ENCODE measurements at places on chromosomes 4 and X. TPM values are rescaled to one million over a fixed set of nuclear protein-coding genes. Genes with fewer than 3 reads are reported as not detected.

DNA sequence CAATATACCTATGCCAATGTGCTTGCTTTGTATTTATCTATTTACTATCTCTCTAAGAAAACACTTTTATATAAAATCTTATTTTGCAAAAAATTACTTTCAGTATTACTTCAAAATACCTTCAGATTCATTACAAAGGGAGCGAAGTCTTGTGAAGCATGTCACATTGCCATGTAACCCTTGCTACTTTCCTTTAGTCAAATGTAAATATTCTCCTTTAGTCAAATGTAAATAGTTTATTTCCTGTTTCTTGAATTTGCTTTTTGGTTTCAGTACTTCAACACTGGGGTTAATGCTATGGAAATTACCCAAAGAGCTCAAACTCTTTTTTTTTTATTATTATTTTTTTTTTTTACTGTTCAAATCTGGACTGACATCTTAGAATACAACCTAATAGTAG, 383.3 kb downstream of the GRXCR1 start:
- no peak overlapping the region for H3K27ac ChIP-seq
- no peaks in the 10 kb centered on the region for H3K27me3 ChIP-seq
- no peaks in the 10 kb centered on the region for H3K36me3 ChIP-seq
- H3K4me1 ChIP-seq = no peaks in the 10 kb centered on the region
- no peak for DNase-seq

DNA sequence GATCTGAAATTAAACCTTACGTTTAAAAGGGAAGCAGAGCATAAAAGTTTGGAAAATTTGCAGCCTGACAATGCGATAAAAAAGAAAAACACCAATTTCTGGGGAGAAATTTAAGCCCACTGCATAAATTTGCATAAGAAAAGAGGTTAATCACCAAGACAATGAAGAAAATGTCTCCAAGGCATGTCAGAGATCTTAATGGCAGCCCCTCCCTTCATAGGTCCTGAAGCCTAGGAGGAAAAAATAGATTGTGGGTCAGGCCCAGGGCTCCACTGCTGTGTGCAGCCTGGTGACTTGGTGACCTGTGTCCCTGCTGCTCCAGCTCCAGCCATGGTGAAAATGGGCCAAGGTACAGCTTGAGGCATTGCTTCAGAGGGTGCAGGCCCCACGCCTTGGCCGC, 264.0 kb upstream of the CT83 start:
- H3K27me3 ChIP-seq = no peaks in the 10 kb centered on the region
- H3K27ac ChIP-seq = no peak overlapping the region
- DNase-seq = no peak
- no peak overlapping the region for H3K4me3 ChIP-seq

The USP51 gene
- 1.4 TPM for total RNA-seq

- H3K4me3 ChIP-seq = peak overlapping the region; percentile 86
- H3K27ac ChIP-seq = peak overlapping the region; percentile 98
- H3K27me3 ChIP-seq = no peaks in the 10 kb centered on the region
- no peaks in the 10 kb centered on the region for H3K36me3 ChIP-seq
- peaks cover 62% of the 10 kb centered on the region for H3K4me1 ChIP-seq
- DNase-seq = no peak
These were observed 213 bp downstream of the NFKB1 start for GRCh38 chr4:102501447-102501696.

The ASMT gene
- not detected for total RNA-seq

GRCh38 chr4:147741190-147741788, 9.4 kb downstream of the ARHGAP10 start:
- H3K27me3 ChIP-seq = no peaks in the 10 kb centered on the region
- H3K27ac ChIP-seq = peak overlapping the region; percentile 97
- H3K4me1 ChIP-seq = peaks cover 87% of the 10 kb centered on the region

DNA sequence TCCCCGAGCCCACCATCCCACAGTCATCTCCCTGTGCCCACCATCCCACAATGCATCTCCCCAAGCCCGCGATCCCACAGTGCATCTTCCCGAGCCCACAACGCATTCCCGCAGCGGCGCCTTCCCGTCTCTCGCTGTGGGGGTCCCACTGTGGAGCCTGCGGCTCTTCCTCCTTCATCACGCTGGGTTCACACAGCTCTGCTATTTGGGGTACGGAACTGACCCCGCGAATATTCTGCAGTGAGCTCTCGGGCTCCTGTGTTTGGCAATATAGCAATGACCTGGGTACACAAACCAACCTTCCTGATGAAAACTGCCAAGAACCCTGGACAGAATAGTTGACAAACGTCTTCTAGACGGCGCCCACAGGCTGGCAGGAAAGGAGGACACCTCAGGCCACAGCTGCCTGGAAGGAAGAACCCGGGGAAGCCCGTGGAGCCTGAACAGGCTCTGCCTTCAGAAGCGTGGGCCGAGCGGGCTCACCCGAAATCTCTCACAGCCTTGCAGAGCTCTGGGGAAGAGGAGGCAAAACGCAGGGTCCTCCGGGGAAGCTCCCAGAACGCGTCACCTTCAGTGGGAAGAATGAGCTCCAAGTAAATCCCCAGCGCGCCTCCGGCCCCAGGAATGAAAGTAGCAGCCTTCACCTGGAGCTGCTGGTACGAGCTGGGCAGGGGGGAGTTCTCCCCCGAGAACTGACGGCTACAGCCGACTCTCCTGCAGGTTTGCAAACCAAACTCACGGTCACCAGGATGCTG, 22.9 kb downstream of the PPP2R3B start:
- H3K4me3 ChIP-seq = no peak overlapping the region
- no peak for DNase-seq
- peaks cover 10% of the 10 kb centered on the region for H3K4me1 ChIP-seq
- H3K27ac ChIP-seq = no peak overlapping the region
- no peaks in the 10 kb centered on the region for H3K27me3 ChIP-seq

The COL4A5 gene
- 10.8 TPM for total RNA-seq

The LRRC66 gene
- 0.25 TPM for total RNA-seq

DNA sequence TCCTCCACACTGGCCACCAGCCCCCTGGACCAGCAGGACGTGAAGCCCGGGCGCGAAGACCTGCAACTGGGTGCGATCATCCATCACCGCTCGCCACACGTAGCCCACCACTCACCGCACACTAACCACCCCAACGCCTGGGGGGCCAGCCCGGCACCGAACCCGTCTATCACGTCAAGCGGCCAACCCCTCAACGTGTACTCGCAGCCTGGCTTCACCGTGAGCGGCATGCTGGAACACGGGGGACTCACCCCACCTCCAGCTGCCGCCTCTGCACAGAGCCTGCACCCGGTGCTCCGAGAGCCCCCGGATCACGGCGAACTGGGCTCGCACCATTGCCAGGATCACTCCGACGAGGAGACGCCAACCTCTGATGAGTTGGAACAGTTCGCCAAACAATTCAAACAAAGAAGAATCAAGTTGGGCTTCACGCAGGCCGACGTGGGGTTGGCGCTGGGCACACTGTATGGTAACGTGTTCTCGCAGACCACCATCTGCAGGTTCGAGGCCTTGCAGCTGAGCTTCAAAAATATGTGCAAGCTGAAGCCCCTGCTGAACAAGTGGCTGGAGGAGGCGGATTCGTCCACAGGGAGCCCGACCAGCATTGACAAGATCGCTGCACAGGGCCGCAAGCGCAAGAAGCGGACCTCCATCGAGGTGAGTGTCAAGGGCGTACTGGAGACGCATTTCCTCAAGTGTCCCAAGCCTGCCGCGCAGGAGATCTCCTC, 600 bp downstream of the POU3F4 start:
- no peaks in the 10 kb centered on the region for H3K36me3 ChIP-seq
- H3K27ac ChIP-seq = no peak overlapping the region
- H3K4me3 ChIP-seq = peak overlapping the region; percentile 23
- no peak for DNase-seq

The PFKFB1 gene
- 0.19 TPM for total RNA-seq

GRCh38 chr4:85779165-85779564, 304.2 kb downstream of the ARHGAP24 start:
- peak overlapping the region; percentile 70 for H3K27ac ChIP-seq
- H3K4me3 ChIP-seq = peak overlapping the region; percentile 51
- H3K36me3 ChIP-seq = no peaks in the 10 kb centered on the region
- no peak for DNase-seq

The UGT2A1 gene
- total RNA-seq = not detected

The SLC6A14 gene
- total RNA-seq = not detected

- H3K4me1 ChIP-seq = no peaks in the 10 kb centered on the region
- no peaks in the 10 kb centered on the region for H3K36me3 ChIP-seq
- H3K27ac ChIP-seq = no peak overlapping the region
- DNase-seq = no peak
These were observed 497.5 kb upstream of the IGFBP7 start for GRCh38 chr4:57607566-57608180.

- no peaks in the 10 kb centered on the region for H3K27me3 ChIP-seq
- H3K4me3 ChIP-seq = no peak overlapping the region
- no peaks in the 10 kb centered on the region for H3K4me1 ChIP-seq
- DNase-seq = no peak
- no peak overlapping the region for H3K27ac ChIP-seq
These were observed 828.3 kb downstream of the TECRL start for GRCh38 chr4:63580796-63581475.

The MAOB gene
- total RNA-seq = 157 TPM

DNA sequence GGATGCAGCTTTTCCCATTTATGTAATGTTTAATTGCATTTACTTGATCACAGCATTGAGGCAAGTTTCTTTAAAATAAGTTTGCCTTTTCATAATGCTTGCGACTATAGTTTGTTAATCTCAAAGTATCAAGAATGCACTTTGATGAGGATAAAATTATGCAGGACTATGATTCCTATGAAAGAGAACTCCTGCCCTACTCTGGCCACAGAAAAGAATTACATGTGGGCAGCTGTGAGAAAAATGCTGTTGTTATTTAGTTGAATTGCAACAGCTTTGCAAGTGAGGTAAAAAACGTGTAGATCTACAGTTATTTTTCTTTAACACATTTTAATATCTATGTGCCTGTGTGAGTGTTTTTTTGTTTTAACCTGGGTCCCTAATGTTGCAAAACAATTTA, 12.5 kb upstream of the OSTC start:
- no peak overlapping the region for H3K27ac ChIP-seq
- no peaks in the 10 kb centered on the region for H3K27me3 ChIP-seq
- peaks cover 28% of the 10 kb centered on the region for H3K36me3 ChIP-seq
- no peak overlapping the region for H3K4me3 ChIP-seq
- H3K4me1 ChIP-seq = no peaks in the 10 kb centered on the region
- DNase-seq = no peak

- no peaks in the 10 kb centered on the region for H3K36me3 ChIP-seq
- no peak for DNase-seq
- no peak overlapping the region for H3K27ac ChIP-seq
- no peaks in the 10 kb centered on the region for H3K27me3 ChIP-seq
- H3K4me1 ChIP-seq = no peaks in the 10 kb centered on the region
- no peak overlapping the region for H3K4me3 ChIP-seq
These were observed 81.8 kb upstream of the KIT start for GRCh38 chr4:54575919-54576318.

- no peak overlapping the region for H3K4me3 ChIP-seq
- peaks cover 12% of the 10 kb centered on the region for H3K4me1 ChIP-seq
- no peaks in the 10 kb centered on the region for H3K36me3 ChIP-seq
- no peaks in the 10 kb centered on the region for H3K27me3 ChIP-seq
- H3K27ac ChIP-seq = no peak overlapping the region
These were observed 46.7 kb downstream of the GPRASP3 start for GRCh38 chrX:102767287-102767686.

The TXK gene
- total RNA-seq = 0.71 TPM

- no peaks in the 10 kb centered on the region for H3K4me1 ChIP-seq
- peak overlapping the region; percentile 43 for H3K27ac ChIP-seq
- no peaks in the 10 kb centered on the region for H3K36me3 ChIP-seq
- peak overlapping the region; percentile 50 for H3K4me3 ChIP-seq
- no peaks in the 10 kb centered on the region for H3K27me3 ChIP-seq
These were observed 679.9 kb downstream of the RPA4 start for GRCh38 chrX:97563531-97564133.

The MAP9 gene
- 6.6 TPM for total RNA-seq

DNA sequence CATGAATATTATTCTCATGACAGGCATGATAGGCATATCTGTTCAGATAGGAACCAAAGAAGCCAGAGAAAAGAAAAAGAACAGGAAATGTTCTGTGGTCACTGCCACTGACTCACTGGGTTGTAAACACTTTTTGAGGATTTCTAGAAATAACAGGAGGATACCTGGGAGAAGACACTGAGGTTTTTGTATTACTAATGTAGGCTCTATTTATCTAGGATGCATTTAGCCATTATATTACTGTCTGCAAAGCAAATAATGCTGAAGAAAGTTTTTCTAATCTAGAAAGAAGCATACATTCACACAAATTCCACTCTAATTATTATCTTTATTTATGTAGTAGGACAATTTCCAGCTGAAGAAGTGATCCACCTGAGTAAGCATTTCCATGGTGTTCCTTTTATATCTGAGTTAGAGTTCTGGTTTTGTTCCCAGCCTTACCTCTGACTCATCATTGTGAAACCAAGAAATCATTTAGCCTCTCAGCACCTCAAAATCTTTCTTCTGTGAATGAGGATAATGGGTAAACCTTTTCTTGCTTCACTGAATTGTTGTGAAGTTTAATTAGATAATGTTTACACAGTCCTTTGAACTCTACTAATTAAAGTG, 40.2 kb upstream of the EPGN start:
- no peaks in the 10 kb centered on the region for H3K27me3 ChIP-seq
- no peaks in the 10 kb centered on the region for H3K4me1 ChIP-seq
- no peak overlapping the region for H3K4me3 ChIP-seq
- no peak for DNase-seq

DNA sequence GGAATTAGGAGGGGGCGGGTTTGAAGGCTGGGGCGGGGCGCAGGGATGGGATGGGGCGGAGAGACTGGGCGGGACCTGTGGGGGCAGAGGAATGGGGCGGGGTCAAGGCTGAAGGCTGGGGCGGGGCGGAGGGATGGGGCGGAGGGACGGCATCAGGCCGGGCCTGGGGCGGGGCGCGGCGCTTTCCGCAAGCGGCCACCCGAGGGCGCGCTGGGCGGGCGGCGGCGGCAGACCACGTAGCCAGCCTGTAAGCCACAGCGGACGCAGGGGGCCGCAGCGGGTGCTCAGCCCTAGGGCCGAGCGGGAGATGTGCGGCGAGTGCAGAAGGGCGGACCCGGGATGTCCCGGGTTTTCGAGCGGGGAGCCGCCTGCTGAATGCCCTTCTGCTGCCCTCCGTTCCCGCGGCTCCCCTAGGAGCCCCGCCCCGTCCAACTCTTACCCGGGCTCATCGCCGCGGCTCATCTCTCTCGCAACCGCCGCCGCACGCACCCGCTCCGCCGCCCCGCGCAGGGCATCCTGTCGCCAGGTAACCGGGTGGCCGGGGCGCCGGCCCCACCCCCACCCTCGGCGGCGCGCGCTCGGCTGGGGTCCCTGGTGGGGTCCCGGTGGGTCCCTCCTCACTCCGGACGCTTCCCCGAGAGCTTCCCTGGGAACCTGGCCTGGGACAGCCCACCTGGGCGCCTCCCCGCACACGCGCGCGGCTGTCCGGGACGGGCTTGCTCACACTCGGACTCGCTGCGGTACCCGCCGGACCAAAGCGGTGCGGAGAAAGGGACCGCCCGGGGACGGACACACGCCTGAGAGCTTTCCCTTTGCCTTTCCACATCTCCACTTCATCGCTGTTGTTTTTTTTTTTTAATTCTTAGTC, at the start of gene CCDC110:
TSS of gene CCDC110 (minus strand) at position 499 of the 868 bp plus-strand sequence. CDS start at position 449, 50 bp downstream.
- no peaks in the 10 kb centered on the region for H3K36me3 ChIP-seq
- DNase-seq = peak; percentile 94

Data from left ventricle myocardium inferior (tissue), 1 donor.